ENCODE measurements at places on chromosomes 6 and 20. TPM values are rescaled to one million over a fixed set of nuclear protein-coding genes. Genes with fewer than 3 reads are reported as not detected.

ARHGAP18 gene
- total RNA-seq = 1.4 TPM

TSBP1 gene
- not detected for total RNA-seq

NDUFAF4 gene
- total RNA-seq = 26.6 TPM

SMLR1 gene
- total RNA-seq = not detected

- no peak for DNase-seq
These were observed 24.2 kb downstream of the MDGA1 start for GRCh38 chr6:37673436-37673835.

DNA sequence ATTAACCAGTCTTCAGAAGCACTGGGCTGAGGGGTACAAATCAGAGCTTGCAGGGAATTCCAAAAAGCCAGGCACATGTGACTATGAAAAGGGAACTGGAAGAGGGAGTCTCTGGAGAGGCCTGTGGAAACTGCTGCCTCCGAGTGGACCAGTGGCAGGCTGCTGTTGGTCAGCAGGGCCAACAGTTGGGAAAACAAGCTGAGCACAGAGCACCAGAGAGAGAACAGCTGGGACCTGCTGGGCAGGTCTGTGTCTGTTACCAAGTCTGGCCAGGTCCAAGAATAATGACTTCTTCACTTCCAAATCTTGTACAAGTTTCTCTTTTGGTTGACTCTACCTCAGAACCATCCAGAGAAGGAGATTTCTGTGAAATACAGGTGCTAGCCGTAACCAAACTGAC lies 81.4 kb downstream of the LIN28B start:
- no peak for DNase-seq

Measured in naive thymus-derived CD8-positive, alpha-beta T cell (primary cell).